ENCODE measurements at places on chromosomes 12 and 14.

DNA sequence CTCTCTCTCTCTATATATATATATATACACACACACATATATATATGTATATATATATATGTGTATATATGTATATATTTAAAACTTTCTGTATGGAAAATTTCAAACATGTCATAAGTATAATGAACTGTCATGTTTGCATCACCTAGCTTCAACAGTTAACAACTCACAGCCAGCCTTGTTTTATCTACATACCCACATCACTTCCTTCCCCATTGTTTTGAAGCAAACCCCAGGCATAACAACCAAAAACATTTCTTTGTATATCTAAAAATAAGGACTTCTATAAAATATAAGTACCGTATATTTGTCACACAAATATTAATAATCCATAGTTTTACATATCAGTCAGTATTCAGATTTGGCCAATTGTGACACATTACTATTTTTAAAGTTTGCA lies 57.4 kb downstream of the PAPOLA start:
- no peak for DNase-seq

DNA sequence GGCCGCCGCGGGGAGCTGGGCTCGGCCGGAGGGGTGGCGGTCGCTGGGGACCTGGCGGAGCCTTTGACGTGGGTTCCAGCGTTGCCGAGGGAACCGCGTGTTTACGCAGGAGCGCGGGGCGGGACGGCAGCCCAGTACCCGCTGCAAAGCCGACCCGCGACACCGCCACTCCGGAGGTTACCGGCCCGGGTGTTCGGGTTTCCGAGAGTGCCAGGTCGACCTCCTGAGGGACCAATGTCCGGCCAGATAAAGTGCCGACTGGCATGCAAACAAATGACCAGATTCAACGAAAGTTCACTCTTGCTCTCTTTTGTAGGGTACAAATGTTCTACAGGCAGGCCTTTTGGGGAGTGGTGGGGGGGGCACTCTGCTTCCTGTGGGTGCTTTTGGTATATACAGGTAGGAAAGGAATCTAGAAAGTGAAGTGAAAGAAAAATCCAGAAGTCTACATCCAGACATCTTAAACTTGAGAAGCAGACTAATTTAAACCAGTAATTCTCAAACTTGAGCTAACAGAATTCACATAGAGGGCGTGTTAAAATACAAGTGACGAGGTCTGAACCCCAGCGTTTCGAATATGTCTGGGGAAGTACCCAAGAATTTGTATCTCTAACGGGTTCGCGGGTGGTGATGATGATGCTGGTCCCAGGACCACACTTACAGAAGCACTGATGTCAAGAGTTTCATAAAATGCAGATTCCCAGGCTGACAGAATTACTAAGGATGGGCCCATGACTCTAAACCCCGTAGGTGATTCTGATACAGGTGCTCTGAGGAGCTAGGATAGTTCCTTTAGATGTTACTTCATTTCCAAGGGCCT lies at the start of gene GPR135:
TSS of gene GPR135 (minus strand) at position 65 of the 820 bp plus-strand sequence. CDS start 154 bp downstream, outside the sequence.
- peak; percentile 33 for DNase-seq

DNA sequence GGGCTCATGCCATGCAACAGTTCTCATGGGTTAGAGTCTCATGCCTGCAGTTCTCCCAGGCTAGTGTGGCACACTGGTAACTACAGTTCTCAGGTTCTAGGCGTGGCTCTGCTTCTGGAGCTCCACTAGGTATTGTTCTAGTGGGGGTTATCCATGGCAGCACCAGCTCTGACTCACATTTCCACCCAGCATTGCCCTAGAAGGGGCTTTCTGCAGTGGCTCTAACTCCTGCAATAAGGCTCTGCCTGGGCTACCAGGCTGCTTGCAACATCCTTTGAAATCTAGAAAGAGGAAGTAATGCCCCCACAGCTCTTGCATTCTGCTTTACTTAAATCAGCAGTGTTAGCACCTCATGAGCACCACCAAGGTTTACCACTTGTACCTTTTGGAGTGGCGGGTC lies 220.3 kb upstream of the ARID2 start:
- DNase-seq, result no peak

DNA sequence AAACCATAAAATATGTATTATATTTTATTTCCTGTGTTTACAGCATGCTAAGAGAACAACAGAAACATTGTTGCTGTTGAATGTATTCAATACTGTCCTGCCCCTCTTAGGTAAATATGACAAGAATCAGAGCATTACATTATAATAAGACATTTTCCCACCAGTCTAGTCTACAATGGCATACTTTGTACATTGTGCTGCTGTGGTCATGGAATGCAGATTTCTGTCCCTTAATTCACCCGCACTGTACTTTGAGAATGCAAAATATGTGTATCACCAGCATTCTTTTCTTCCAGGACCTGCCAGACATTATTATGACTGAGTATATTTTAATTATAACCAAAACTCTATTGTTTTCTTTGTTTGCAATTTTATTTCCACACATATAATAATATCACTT lies 16.5 kb upstream of the OR10AD1 start:
- no peak for DNase-seq

GRCh38 chr12:26659930-26660329 lies 173.1 kb downstream of the ITPR2 start:
- no peak for DNase-seq

GRCh38 chr14:88229428-88229827 lies 93.6 kb downstream of the KCNK10 start:
- no peak for DNase-seq

DNA sequence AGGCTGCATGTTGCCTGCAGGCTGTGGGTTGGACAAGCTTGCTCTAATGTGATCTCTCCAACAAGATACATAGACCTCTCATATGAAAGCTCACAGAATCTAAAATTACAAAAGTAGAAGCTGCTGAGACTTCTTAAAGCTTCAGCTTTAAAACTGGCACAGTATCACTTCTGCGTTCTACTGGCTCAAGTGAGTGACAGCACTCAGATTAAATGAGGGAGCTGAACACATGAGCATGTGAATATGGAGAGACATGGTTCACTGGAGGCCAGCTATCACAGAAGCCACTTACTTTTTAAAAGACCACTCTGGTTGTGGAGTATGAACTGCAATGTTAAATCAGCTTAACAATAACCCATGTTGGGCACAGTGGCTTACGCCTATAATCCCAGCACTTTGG lies 29.1 kb upstream of the ANO6 start:
- no peak for DNase-seq

GRCh38 chr12:78898416-78898815 lies 33.8 kb downstream of the SYT1 start:
- no peak for DNase-seq

GRCh38 chr14:38137005-38137404 lies 70.7 kb upstream of the SSTR1 start:
- DNase-seq, result no peak

DNA sequence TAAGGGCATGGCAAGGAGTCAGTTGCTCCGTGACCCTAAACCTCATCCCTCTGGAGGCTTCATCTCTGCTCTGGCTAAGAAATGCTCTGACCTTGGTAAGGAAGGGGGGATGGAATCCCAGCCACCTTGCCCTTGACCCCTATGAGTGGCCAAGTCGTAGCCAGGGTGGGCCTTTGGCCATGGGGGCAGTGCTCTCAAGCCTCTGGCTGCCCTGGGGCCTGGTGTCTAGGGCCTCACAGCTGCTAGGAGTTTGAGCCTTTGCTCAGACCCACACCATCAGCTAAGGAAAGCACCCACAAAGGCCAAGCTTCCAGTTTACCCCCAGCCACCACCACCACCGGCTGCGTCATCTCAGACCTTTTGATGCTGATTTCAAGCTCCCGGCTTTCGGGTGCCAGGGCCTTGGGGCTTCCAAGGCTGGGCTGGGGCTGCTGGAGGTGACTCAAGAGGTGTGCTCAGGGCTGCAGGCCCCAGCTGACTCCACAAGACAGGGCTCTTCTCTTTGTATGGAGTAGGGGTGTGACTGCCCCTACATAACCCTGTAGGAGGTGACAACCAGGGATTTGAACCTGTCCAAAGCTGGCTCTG lies 3.7 kb downstream of the ASB2 start:
- DNase-seq, result no peak

DNA sequence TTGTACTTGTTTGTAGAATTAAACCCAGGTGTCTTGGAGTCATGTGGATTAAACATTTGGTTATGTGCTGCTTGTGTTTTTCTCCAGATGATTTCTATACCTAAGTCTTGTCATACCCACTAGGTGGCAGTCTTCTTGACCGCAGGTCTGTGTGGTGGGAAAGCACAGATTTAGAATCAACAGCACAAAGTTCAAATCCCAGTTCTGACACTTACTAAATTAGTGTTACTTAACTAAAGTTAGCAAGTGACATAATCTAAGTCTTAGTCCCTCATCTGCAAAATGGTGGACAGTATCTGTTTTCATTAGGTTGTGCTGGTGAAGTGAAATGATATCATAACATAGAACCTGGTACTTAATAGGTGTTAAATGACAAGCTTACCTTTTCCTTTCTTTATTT lies 151.0 kb upstream of the ARHGAP5 start:
- no peak for DNase-seq

- DNase-seq, result no peak
Observed at GRCh38 chr12:6424866-6425265, 19.9 kb upstream of the CD27 start.

- DNase-seq, result no peak
Observed at GRCh38 chr12:116372815-116373214, 95.3 kb upstream of the MED13L start.

GRCh38 chr12:59115526-59115925 lies 195.2 kb upstream of the LRIG3 start:
- no peak for DNase-seq

- DNase-seq, result peak; percentile 32
Observed at GRCh38 chr12:2284321-2284813, 231.6 kb downstream of the CACNA1C start.

DNA sequence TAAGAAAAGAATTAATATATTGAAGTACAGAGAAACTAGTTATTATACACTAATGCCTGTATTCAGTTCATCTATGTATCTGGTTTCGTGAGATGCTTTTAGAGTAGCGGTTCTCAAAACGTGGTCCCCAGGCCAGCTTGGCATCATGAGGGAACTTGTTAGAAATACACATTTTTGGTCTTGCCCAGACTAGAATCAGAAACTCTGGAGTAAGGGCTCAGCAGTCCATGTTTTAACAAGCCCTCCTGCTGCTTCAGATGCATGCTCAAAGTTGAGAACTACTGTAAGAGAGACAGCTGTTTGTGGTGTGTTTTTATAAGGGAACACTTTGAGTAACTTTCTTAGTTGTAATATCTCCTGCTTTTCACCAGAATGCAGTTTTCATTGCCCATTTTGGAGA lies 18.1 kb downstream of the GPATCH2L start:
- DNase-seq, result no peak

DNA sequence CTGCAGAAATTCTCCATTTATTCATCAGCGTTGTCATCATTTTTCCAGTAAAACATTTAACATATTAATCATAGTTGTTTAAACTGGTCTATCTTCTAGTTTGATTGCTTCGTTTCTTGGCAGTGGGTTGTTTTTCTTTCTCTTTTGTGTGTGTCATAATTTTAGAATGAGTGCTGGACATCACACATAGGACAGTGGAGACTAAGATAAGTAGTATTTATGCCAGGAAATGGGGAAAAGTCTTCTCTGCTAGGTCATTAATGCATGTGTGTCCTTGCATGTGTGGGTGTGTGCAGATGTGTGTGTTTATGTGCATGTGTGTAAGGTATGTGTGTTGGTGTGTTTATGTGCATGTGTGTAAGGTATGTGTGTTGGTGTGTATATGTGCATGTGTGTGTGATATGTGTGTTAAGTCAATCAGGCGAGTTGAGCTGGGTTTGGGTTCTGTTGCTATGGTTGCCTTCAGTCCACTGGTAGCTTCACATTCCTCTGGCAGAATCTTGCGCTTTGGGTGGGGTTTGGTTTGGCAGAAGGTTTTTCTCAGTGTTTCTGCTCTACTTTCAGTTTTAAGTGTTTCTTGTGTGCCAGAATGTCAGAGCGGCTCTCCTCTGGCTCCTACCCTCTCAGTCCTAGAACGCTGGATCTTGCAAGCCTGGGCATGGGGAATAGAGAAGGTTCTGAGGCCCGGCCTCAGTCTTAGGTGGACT lies 7.8 kb upstream of the ADGRD1 start:
- peak; percentile 58 for DNase-seq

DNA sequence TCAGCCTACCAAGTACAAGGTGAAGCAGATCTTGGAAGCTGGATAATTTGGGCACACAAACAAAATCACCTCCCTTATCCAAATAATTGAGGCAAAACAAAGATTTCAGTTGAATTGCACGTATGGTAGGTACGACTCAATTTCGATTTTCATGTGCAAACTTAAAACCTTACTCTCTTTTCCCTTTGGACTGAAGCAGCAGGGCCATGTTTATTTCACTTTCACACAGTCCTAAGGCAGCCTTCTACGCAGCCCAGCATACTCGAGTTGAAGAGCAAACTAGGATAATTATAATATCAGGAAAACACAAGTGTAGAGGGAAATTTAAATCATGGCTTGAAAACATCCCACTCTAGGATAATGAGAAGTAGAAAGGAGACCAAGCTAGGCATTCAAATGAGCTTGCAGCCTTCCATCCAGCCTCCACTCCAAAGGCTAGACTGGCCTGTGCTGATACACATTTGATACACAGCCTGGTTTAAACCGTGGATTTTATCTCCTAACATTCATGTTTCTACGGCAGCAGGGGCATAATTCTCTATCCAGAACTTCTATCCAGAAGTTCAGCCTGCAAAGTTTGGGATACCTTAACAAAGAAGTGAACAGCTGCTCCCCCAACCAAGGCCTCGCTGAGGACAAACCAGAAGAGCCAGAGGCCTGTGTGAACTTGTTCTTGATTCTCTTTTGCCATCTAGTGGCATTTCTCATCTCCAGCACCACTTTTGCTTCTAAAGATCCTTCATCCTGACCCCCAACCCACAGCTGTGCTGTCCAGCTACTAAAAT lies 2.4 kb upstream of the RNASE7 start:
- no peak for DNase-seq

GRCh38 chr12:24979329-24979728 lies 30.4 kb upstream of the BCAT1 start:
- DNase-seq, result no peak

DNA sequence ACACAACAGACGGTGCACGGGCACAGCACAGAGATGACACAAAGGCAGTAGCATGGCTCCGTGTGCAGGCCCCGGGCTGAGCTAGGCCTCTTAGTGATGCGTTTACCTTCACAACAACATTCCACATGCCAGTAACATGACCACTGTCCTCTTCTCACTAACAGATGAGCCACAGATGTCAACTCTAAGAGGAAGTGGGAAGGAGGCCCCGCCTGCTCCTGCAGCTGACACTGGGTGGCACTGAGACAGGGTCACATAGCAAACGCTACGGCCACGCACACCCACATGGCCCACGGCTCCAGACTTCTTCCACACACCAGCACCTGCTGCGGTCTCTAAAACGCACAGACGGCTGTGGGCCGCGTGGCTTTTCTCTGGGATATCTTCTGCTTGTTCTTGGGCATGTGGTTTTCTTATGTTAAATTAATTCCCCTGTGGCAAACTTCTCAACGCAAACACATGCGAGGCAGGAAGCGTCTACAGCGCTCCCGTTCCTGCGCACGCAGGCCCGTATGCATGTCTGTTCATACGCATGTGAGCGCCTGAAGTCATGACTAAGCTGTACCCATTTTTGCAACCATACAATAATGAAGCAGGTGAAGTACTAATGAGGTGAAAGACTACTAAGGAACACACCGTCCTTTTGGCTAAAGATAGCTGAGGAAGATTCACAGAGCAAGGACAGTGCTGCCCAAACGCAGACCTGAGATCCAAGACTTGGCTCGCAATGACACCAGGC lies 26.8 kb downstream of the AMN start:
- no peak for DNase-seq

- DNase-seq, result no peak
Observed at GRCh38 chr12:45148006-45148405, 67.9 kb upstream of the ANO6 start.

Measured in tibial artery (tissue), 4 donors.